ENCODE measurements at places on chromosomes 6 and 20.

GRCh38 chr20:53795170-53795569, 201.5 kb upstream of the ZNF217 start:
- DNase-seq: no peak

DNA sequence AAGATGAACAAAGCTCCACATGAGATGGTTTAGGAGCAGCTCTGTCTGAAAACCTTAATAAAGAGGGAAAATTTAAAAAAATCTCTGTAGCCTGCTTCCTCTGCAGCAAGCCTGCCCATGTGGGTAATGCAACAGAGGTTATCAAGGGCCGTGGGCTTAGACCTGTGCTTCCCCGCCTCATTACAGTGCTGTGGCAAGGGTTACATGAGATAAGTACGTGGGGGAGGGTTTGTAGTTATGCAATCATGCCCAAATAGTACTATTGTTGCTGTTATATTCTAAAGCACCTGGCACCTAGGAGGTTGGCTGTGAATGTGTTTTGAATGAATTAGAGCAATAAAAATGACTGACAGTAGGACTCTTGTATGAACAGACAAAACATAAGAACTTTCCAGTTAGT, 68.3 kb downstream of the PKHD1 start:
- no peak for DNase-seq

- no peak for DNase-seq
Observed at GRCh38 chr6:161130967-161131766, 139.6 kb downstream of the MAP3K4 start.

DNA sequence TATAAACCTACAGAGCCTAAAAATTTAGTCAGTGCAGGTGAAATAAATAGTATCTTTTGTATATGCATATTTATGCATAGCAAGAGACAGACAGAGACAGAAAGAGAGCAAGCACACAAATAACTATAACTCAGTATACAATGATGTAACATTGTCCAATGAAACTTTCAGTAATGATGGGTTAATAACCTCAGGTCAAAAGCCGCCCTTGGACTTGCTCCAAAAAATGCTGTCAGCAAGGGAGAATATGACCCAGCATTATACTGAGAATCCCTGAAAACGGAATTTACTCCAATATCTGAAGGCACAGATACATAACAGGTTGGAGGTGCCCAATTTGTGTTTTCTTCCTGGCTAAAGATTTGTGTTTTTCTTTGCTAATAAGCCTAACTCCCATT, 590.6 kb upstream of the NOX3 start:
- DNase-seq: no peak

GRCh38 chr6:38020593-38020992, 201.1 kb downstream of the ZFAND3 start:
- DNase-seq: no peak

DNA sequence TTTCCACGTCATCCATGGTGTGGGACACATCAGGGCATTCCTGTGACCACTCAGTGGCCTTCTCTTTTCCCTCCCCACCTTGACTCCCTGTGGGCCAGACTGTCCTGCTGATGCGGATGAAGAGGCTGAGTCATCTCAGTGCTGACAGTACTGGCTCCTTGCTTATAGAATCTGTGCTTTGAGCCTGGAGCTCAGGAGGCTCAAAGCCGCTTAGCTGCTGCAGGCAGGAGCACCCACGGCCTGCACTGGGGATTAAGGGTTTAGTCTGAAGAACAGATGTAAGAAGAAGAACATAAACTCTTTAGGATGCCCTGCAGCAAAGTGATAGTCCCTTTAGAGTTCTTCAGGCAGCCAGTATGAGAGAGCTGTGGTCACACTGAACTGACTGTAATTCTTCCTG, 642.0 kb upstream of the CHD6 start:
- DNase-seq: no peak

DNA sequence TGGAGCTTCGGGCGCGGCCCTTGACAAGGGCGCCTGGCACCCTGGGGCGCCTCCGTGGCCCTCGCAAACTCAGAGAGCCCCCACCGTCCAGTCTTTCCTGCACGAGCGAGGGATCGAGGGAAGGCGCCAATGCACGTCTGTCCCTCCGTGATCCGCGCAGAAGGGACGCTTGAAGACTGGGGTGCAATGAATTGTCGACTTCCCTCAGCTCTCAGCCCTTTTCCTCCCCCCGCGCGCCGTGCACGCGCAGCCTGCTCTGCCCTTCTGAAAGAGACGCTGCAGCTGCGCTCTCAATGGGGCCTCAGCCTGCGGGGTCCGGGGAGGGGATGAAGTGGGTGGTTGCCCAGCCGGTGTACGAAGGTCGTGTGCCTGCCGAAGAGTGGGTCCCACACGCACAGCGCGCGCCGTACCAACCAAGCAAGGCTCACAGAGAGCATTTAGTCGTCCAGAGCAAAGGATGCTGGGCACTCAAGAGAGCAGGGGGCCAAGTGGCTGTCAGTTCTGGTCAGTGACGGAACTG, 5.5 kb upstream of the SOX4 start:
- DNase-seq: no peak

DNA sequence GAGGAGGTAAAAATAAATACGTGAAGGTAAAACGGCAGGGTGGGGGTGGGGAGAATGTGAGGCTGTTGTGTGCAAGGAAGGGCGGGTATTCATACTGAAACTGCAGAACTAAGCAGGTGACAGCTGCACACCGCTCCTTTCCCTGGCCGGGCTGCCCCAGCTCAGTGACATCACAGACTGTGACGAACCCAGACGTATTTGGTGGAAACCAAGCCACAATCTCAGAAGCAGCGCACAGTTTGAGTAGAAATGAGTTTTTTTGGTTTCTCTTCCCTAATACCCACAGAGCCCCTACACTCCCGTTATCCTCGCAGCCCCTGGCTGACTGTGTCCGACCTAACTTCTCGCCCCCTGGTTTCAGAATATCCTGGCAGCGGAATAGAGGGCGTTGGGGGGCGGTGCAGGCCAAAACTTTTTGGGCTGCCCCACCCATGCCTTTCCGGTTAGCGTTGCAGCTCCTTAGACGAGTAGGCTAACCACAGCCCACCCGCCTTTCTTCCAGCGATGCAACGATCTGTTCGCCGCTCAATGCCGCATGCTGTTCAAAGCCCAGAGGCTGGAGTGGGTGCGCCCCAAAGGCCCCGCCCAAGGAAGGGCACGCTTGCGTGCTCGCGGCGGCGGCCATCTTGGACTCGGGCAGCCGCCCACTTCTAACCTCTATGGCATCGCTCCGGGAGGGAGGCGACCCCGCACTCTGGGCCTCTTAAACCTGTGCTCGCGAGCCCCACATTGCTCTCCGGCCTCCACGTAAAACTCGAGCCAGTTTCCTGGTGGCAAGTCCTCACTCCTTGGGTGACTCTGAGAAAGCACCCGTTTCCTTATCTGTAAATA, 9.1 kb downstream of the BAK1 start:
- peak; percentile 75 for DNase-seq

GRCh38 chr6:30446259-30446658, 43.0 kb upstream of the HLA-E start:
- no peak for DNase-seq

GRCh38 chr6:53679446-53679933, 13.9 kb upstream of the KLHL31 start:
- no peak for DNase-seq

DNA sequence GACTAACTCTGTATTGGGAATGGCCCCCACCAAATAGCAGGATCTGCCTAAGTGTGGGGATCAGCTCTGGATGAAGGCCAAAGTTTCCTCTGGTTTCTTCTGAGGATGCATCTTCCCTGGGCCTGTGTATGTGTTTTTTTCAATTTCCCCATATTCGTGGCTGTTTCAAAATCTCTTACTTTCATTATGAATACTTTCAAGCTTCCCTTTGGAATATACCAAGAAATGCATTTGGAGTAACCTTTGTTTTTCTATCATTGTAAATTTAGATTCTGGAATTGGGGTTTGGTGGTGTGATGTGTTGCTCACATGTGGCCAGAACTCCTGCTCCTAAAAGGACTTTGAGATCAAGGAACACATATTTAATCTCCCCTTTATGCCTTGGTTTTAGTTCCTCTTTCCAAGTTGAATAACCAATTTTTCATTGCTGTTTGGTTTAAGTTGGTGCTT, 8.4 kb downstream of the ENTPD6 start:
- no peak for DNase-seq

DNA sequence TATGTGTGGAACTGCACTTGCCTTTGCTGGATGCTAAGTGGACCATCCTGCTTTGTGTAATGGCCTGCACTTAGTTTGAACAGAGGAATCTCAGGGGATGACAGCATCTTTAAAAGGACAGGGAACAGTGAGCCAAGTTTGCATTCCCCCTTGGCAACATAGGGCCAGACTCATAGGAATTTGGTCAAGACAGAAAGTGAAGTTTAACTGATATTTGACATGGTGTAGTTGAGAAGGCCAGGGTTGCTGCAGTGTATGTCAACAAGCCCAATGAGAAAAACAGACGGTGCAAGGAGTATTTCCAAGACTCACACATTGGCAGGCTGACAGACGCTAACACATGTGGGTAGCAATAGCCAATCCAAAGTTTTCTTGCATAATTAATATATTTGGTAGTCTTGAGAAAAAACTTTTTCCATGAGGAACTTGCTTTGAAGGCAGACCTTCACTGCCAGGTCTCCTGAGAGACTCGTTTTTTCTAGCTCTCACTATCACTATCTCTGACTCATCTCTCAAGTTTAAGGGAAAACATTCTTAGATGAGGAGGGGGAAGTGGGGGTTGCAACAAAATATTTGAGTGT, 213.8 kb downstream of the IBTK start:
- DNase-seq: no peak

GRCh38 chr6:135759831-135760230, 91.7 kb upstream of the PDE7B start:
- no peak for DNase-seq

DNA sequence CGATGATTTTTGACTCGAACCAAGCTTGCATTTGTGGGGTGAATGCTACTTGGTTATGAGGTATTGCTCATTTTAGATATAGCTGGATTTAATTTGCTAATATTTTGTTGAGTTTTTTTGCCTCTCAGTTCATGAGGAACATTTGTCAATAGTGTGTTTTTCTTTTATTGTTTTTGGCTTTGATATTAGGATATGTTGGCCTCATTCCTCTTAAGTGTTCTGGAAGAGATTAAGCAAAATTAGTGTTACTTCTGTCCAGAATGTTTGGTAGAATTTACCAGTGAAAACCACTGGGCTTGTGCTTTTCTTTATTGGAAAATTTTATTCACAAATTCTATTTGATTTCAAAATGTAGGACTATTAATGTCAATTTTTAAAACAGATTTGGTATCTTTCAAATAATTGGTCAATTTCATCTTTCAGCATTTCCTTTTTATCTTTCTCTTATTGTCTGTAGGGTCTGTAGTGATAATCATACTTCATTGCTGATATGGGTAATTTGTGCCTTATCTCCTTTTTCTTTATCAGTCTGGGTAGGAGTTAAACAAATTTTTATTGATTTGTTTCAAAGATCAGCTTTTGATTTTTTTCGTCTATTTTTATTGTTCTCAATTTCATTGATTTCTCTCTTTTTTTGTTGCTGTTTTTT, 14.1 kb downstream of the AIG1 start:
- DNase-seq: no peak

DNA sequence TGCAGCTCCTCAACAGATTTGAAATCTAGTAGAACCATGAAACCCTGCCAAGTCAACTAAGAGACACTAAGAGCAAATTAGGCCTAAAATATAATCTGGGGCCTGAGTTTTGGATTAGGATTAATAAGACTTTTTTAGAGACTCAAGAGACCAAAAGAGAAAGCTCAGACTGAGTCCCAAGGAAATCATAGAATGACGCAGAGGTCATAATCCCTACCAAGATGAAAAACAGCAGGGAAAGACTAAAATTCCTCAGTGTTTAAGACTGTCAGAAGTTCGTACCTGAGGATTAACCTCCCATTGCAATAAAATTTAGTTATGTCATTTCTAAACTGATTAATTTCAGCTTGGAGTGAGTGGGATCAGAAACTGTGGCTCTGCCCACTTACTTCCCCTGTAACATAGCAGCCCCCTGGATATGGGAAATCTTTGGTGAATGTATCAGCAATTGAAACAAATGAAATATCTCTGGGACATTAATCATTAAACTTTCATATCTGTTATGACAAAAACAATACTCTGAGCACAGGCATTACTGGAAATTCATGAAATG, 200.3 kb downstream of the EDN1 start:
- DNase-seq: no peak

DNA sequence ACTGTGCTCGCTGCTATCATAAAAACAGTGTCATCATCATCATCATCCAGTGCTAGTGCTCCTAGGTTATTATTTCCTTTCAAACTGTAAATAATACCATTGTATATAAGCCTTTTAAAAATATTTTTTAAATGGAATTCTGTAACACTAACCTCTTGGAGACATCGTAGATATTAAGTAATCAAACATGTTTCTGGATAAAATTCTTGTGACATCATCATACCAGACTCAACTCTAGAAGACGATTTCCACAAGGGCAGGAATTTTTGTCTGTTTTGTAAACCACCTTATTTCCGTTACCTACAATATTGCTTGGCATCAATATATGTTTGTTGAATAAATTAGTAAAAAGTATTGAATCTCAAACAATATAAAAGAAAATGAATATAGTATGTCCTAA, 40.4 kb downstream of the EPB41L2 start:
- no peak for DNase-seq

DNA sequence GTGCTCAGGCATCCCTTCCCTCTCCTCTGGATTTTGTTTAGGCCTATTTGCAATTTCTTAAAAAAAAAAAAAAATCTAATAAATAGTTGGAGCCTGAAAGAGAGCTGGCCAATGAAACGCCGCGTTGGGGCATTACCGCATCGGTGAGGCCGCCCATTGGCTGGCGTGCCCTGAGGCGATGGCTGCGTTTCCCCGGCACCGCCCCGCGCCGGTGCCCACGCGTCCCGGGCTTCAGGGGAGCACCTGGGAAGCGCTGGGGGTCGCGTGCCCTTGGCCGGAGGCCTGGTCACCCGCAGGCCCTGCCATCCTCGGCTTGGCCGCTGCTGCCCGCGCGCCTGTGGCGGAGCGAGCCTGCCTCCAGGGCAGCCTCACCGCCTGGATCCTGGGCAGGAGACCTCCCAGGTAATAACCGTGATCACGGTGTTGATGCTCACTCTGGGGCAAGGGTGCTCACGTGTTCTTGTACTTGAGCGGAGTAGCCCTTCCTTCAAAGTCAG, 155.4 kb downstream of the NRN1 start:
- peak; percentile 40 for DNase-seq

DNA sequence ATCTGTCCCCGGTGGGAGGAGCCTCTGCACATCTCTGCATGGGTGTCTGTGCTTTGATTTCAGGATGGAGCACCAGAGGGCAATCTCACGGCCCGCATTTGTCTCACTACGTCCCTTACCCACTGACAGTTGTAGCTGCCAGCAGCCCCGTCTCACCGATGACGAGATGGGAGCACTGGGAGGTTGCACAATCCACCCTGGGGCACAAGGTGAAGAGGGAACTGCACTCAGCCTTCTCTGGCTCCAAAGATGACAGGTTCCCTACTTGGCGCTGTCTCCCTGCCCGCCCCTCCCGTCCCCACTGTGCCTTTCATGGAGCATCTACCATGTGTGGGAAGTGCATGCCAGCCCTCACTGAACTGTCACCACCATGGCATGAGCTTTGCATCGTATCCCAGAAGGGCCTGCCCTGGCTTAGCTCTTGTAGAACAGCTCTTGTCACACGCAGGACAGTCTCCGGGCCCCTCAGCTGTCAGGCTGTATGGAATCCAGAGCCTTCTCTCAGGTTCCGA, 99.9 kb upstream of the PMEPA1 start:
- DNase-seq: no peak

Data from stimulated activated CD4-positive, alpha-beta T cell treated with anti-CD3 and anti-CD28 coated beads, TNF-alpha, amount 100 ng/mL, for 1 hour (primary cell).